Smooth muscle cell of trachea (primary cell): ENCODE measurements at places on chromosomes 1 and 21. TPM values are rescaled to one million over a fixed set of nuclear protein-coding genes. Genes with fewer than 3 reads are reported as not detected.

The KIF17 gene
- 1.5 and 4.1 TPM in 2 replicates for total RNA-seq

The BCAR3 gene
- 25.5 and 28.4 TPM in 2 replicates for total RNA-seq

The PDIK1L gene
- 2.6 and 4.4 TPM in 2 replicates for total RNA-seq

The ERICH3 gene
- 0.15 TPM in 1 of 2 replicates, not detected in the other for total RNA-seq

The C1orf116 gene
- total RNA-seq = not detected in 2 replicates

The AADACL4 gene
- not detected in 2 replicates for total RNA-seq

The C8B gene
- not detected in 2 replicates for total RNA-seq

The SMG5 gene
- total RNA-seq = 40.3 and 68.3 TPM in 2 replicates

The RAP1GAP gene
- total RNA-seq = 0.15 and 0.17 TPM in 2 replicates

The SLC35D1 gene
- total RNA-seq = 14.9 and 18.2 TPM in 2 replicates

The NBPF20 gene
- total RNA-seq = 3.3 and 4.7 TPM in 2 replicates

The BSND gene
- total RNA-seq = not detected in 2 replicates
